ENCODE measurements at places on chromosomes 4 and X.

DNA sequence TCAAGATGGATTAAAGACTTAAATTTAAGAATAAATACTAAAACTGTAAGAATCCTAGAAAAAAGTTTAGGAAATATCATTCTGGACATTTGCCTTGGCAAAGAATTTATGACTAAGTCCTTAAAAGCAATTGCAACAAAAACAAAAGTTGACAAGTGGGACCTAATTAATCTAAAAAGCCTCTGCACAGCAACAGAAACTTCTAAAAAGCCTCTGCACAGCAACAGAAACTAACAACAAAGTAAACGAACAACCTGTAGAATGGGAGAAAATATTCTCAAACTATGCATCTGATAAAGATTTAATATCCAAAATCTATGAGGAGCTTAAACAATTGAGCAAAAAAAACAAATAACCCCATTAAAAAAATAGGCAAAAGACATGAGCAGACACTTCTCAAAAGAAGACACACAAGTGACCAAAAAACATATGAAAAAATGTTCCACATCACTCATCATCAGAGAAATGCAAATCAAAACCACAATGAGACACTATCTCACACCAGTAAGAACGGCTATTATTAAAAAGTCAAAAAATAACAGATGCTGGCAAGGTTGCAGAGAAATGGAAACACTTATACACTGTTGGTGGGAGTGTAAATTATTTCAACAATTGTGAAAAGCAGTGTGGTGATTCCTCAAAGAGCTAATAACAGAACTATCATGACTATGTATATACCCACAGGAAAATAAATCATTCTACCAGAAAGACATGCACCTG is 5.5 kb upstream of the OPRPN start:
- no peak for DNase-seq

- DNase-seq: no peak
These were observed 35.4 kb downstream of the FABP2 start for GRCh38 chr4:119286377-119287002.

DNA sequence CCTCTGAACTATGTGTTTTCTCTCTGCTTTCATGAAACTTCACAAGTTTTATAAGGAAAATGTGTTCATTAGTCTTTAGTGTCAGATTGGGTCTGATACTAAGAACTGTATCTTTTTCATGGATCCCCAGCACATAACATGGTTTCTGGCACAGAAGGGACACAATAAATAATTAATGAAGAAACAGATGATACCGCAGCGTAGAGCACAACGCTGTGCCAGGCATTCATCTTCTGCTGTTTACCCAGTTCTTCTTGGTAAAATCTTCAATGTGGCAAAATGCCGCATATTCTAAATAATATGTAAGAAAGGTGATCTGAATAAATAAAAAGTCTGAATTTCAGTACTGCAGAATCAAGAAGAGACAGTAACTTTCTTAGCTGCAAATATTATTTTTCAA is 12.3 kb downstream of the SCARB2 start:
- no peak for DNase-seq

GRCh38 chr4:94115687-94116086 is 92.0 kb upstream of the SMARCAD1 start:
- no peak for DNase-seq

DNA sequence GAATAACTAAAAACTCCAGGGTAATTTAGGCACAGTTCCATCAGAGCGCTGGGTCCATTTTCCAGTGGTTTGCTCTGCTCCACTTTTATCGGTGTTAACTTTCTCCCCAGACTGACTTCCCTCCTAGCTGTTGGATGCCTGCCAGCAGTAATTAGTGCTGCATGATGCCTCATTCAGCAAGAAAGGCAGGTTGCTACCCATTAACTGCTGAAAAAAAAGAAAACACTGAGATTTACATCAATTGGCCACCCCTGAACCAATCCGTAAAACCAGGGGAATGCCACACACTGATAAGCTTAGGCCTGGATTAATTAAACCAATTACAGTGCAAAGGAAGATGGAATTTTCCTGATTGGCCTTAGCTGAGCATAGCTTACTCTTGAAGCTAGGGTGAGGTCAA is 182.4 kb upstream of the CXXC4 start:
- DNase-seq: no peak

- DNase-seq: no peak
These were observed 33.9 kb downstream of the TMPRSS11A start for GRCh38 chr4:67929426-67929825.

GRCh38 chrX:124085063-124085462 is 123.6 kb downstream of the STAG2 start:
- no peak for DNase-seq

- no peak for DNase-seq
These were observed 20.5 kb downstream of the DDIT4L start for GRCh38 chr4:100169491-100170485.

DNA sequence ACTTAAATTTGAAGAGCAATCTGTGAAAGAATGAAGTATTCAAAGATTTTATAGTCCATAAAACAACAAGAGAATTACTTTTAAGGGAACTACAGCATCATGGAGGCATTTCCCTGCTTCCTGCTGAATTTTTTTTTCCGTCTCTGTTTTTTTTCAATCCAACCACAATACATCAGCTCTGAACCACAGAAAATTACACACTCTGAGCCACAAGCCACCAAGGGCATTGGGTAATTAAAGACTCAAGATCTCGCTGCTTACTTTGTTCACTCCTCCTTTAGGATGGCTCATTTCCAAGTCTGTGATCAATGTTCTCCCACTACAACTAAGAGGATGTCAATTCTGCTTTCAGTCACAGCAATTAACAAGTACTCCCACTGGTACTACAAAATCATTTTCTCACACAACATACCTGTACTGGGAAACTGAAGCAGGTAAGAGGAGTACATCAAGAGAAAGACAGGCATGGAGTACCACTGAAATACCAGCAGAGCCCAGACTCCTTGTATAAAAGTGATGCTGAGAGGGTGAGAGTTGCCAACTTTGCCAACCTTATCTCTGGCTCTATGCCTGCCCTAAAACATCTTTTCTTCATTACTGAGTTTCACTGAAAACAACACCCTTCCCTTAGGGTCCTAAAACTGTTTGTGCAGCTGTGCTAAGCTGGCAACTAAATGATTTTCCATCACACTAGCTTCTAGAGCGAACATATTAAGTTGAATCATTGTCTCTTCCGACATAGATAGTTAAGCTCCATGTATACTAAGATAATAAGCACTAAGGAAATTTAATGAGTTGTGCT is 105.8 kb upstream of the MAGEB18 start:
- no peak for DNase-seq

DNA sequence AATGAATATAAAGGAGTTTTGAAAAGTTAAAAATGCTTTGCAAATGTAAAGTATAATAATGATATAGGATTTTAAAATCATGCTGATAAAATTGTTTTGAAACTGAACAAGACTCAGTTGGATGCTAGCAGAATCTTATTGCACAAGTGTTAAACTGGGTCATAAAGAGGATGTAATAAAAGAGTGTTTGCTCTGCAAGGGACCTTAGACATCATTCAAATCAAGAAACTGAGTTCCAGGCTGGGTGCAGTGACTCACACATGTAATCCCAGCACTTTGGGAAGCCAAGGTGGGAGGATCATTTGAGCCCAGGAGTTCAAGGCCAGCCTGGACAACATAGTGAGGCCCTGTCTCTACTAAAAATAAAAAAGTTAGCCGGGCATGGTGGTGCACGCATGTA is 27.5 kb upstream of the DUSP21 start:
- no peak for DNase-seq

GRCh38 chr4:45803994-45804393 is 319.9 kb downstream of the GABRG1 start:
- no peak for DNase-seq

DNA sequence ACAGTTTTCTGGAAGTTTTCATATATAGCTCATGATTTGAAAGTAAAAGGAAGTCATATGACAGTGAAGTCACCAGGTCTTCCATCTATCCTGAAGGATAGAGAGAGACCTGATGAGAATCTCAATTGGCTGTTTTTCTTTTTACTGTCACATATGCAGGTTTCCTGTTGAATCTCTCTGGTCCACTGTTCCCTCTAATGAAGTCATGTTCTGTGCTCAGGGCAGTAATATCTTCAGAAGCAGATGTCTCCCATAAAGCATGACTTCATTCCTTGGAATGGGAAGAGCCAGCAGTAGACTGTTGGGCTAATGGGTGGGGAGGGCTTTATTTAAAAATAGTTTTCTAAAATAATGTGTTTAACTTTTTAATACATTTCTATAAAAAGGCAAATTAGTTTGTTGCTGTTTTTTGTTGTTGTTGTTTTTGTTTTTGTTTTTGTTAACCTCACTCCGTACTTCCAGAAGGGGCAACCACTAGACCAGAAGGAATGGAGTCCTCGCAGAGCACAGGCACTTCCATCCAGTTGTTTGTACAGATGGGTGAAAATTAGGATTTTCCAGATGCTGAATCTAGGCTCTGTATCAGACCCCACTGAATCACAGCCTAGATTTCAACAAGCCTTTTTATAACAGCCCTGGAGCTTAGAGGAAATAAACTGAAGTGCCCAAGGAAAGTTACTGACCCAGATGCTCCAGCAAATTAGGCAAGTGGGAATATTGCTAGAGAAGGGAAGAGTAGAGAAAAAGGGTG is 54.2 kb downstream of the AWAT2 start:
- DNase-seq: no peak

- no peak for DNase-seq
These were observed 5.7 kb upstream of the TADA2B start for GRCh38 chr4:7037425-7037824.

DNA sequence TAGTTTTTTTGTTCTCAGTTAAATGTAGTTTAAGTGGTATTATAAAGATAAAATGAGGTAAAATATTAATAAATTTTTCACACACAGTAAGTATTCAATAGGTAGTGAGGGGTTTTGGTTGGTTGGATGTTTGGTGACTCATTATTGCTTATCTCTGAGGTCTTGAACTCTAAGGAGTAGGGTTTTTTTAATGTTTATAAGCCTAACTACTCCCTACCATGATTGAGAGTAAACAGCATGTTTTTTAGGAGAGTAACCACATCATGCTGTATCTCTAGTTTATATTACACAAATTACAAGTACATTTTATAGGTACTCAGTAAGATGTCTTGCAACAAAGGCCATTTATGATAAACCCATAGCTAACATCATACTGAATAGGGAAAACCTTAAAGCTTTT is 181.6 kb downstream of the MAPK10 start:
- DNase-seq: no peak

- no peak for DNase-seq
These were observed 598.4 kb upstream of the FAM241A start for GRCh38 chr4:111546881-111547280.

DNA sequence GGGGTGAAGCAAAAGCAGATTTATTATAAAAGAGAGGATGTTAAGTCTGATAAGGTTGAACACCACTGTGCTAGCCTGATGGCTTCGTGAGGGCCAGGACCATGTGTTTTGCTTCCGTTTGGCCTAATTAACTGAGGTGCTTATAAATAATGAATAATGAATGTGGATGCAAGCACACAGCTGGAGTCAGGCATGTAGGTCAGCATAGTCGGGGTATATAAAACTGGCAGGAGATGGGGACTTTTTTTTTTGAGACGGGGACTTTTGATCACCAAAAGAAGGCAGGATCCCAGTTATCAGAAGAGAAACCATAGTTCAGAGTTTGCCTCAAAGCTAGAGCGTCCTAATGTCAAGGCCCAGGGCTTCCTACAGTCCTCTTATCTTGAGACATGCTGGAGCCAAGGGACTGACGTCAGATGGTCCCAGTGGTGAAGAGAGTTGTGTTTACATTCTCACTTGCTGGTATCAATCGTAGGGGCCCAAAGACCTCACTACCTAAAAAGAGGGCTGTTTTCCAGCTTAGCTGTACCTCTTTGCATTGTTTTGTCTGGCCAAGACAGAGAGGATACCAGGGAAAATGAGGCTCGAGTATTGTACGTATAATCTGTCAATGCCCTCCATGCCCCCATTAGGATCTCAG is 50.4 kb downstream of the RTL9 start:
- no peak for DNase-seq

DNA sequence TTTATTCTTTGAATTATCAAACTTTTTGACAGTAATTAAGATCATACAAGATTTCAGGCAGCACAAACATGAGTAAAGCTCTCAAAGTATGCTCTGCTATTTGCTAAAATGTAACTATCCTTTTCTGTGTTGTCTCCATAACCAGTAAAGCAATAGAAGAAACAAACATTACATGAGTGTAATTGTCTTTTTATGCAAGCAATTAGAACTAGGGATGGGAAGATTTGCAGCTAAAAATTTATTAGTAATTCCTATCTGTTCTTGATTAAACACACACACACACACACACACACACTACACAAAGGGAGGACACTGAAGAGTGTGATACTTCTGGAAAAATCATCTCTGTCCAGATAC is 512.9 kb downstream of the FAT4 start:
- DNase-seq: no peak

DNA sequence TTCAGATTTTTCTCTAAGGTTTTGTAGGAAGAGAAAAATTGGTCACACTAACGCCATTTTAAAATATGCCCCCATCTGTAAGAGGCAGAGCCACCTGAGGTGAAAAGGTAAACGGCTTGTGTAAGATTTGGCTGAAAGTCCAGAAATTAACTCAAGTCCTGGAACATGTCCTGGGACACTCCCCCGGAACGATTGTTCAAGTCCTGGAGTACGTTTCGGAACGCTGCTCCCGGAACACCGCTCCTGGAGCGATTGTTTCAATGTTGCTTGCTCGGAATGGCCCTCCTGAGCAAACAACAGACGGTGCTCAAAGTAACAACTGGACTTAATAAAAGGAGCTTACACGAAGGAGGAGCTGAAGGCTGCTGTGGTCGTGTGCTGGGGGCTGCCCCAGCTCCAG is 796.5 kb upstream of the SLIT2 start:
- DNase-seq: no peak

GRCh38 chr4:83408908-83409307 is 46.7 kb downstream of the HELQ start:
- no peak for DNase-seq

- peak; percentile 6 for DNase-seq
These were observed 204.9 kb downstream of the GBA3 start for GRCh38 chr4:22897520-22898108.

DNA sequence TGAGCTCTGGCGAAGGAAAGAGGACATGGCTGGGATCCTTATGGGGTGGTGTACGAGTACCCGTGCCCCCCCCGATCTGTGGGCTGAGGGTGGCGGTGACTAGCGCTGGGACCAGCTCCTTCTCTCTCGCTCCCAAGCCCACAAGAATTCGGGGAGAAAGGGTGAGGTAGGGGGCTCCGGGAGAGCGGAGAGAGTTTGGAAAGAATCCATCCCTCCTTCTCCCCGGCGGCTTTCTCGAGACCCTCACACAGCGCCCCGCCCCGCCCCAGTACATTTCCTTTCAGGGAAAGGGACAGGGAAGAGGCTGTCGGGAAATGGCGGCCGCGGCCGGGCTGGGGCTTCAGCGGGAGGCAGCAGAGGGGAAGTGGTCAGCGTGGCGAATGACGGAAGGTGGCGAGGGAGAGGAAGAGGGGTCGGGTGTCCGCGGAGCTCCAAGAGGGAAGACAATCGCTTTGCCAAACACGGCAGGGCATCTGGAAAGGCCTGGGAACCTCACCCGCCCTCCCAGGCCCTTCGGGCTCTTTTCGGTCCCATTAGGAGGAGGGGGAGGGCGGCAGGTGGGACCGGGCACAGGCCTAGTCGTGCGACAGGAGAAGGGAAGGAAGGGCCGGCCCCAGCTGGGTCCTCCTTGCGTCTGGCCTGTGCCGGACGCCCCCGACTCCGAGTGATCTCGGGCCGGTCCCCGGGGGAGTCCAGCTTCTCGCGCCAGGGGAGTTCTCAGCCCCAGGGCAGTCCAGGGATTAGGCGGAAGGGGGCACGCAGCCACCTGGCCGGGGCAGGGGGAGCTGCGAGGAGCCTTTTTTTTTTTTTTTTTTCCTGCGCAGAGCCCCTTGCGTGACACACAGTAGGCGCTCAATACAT is 10.2 kb downstream of the HNRNPH2 start:
- peak; percentile 31 for DNase-seq

GRCh38 chr4:168755598-168756477 is 254.2 kb downstream of the CBR4 start:
- DNase-seq: no peak

Measured in stimulated activated CD4-positive, alpha-beta T cell treated with anti-CD3 and anti-CD28 coated beads, Interleukin-4, amount 100 ng/mL, for 1 hour (primary cell).